ENCODE measurements at places on chromosomes 3 and 15. TPM values are rescaled to one million over a fixed set of nuclear protein-coding genes. Genes with fewer than 3 reads are reported as not detected.

CLASP2 gene
- total RNA-seq, result 47.7 TPM

SLC9C1 gene
- 0.28 TPM for total RNA-seq

CPB1 gene
- not detected for total RNA-seq

LYSMD2 gene
- 16.0 TPM for total RNA-seq

HMG20A gene
- total RNA-seq, result 46.3 TPM

LRRFIP2 gene
- total RNA-seq, result 47.9 TPM

XCR1 gene
- not detected for total RNA-seq

PRSS50 gene
- not detected for total RNA-seq

MYZAP gene
- total RNA-seq, result not detected

FGF12 gene
- total RNA-seq, result not detected

INSYN1 gene
- total RNA-seq, result not detected

C3orf20 gene
- not detected for total RNA-seq

FBXO40 gene
- total RNA-seq, result not detected

PLCD1 gene
- 20.6 TPM for total RNA-seq

LRRN1 gene
- 0.26 TPM for total RNA-seq

CEMIP gene
- not detected for total RNA-seq

WHAMM gene
- total RNA-seq, result 11.0 TPM

SLC28A2 gene
- total RNA-seq, result not detected

UPK1B gene
- not detected for total RNA-seq

TLR9 gene
- total RNA-seq, result 0.64 TPM

HTR3E gene
- total RNA-seq, result not detected

All from activated CD8-positive, alpha-beta memory T cell treated with anti-CD3 and anti-CD28 coated beads, Interleukin-2, amount 10 ng/mL, durations not matched to agents 7 days and 5 days (primary cell).